ENCODE measurements at places on chromosomes 12 and 14.

DNA sequence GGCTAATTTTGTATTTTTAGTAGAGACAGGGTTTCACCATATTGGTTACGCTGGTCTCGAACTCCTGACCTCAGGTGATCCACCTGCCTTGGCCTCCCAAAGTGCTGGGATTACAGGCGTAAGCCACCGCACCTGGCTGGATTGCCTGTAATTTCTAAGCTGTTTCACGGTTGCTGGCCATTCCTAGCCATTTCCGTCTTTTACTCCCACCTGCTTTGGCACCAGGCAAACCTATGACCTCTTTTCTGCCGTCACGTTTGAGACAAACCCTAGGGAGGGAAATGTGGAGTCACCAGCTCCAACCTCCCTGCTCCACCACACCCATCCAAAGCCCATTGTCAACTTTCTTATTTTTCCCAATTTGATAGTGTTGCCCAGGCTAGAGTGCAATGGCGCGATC, 1.2 kb downstream of the GPR132 start:
- DNase-seq = no peak

DNA sequence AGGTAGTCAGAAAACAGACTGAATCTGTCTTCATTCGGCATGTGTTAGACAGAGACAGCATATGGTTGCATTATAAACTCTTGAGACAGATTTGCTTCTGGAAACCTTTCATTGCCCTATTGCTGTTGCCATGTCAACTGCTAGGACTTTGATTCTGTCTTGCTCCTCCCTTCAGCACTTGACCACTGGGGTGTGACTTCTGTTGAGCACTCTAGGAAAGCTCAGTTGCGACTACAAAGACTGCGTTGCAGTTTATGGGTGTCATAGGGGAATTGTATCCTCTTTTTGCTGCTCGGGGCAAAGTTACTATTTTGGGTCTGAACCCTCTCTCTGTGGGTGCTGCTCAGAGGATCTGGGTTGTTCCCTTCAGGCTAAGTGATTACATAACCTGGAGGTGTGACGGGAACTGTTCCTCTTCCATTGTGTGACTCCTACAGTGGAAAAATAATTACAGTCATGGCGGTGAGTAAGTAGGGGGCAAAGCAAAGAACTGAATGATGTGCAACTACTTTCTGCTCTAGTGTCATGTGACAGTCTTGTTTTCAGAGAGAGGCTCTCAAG, 44.3 kb upstream of the TRIM9 start:
- DNase-seq = no peak

GRCh38 chr14:79179985-79180384, 1009.8 kb downstream of the NRXN3 start:
- no peak for DNase-seq

- no peak for DNase-seq
Observed at GRCh38 chr12:118189741-118190191, 53.8 kb downstream of the PEBP1 start.

- no peak for DNase-seq
Observed at GRCh38 chr12:80219345-80219744, 120.0 kb downstream of the OTOGL start.

- DNase-seq = no peak
Observed at GRCh38 chr12:2058837-2059236, 6.0 kb downstream of the CACNA1C start.

DNA sequence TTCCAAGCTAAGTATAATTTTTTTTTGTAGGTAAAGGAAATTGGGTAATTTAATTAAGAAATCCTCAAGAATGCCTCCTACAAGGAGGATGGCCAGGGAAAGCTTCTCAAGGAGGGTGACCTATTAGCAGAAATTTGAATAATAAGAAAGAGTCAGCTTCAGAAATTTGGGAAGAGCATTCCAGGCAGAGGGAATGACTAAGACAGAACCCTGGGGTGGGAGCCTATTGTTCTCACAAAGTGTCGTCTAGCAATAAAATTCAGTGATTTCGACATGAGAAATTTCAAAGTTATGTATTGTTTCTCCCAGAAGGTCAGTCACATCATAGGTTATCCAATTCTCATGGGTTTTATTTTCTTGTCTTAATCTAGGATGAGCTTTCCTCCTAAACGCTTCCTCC, 1168.4 kb downstream of the AACS start:
- no peak for DNase-seq

GRCh38 chr14:85731186-85731585, 201.2 kb downstream of the FLRT2 start:
- no peak for DNase-seq

GRCh38 chr12:85277900-85278597, 2.0 kb upstream of the ALX1 start:
- DNase-seq = no peak

GRCh38 chr14:33774723-33775470, 176.0 kb downstream of the EGLN3 start:
- no peak for DNase-seq

DNA sequence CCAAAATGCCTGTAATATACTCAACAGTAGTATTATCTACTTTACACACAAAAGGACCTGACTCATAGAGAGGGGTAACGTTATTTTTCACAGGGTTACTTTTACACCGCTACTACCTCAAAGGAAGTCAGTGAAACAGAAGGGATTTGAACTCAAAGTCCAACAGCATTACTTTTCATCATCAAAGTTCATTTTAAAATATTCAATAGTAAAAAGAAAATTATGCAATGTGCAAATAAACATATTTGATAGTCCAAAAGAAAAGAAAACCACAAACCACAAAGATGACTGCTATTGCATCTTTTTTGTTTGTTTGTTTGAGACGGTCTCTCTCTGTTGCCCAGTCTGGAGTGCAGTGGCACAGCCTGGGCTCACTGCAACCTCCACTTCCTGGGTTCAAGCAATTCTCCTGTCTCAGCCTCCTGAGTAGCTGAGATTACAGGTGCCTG, 15.5 kb downstream of the KIF21A start:
- no peak for DNase-seq

DNA sequence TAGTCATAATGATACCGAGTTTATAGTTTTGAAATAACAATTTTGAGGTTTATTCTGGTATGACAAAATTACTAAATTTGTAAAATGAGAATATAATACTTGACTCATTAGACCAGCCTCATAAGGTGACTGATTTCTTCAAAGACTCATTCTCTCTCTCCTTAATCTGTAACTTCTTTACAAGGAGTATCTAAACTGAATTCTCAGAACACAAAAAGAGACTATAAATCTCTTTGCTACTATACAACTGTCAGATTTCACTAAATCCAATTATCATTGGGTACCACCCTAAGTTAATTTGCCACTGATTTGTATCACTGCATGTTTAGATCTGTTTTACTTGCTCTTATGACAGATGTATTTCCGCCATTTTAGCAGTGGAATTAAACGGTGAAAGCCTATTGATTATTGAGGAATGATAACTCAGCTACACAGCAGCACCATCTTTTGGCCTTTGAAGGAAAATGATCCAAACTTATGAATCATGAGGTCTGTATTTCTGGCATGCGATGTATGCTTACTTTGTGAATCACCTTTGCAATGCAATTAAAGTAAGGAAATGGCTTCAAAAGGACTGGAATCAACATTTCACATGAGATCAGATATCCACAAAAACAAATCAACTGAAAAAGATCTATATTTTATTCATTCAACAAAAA, 161.2 kb downstream of the RERGL start:
- DNase-seq = no peak

DNA sequence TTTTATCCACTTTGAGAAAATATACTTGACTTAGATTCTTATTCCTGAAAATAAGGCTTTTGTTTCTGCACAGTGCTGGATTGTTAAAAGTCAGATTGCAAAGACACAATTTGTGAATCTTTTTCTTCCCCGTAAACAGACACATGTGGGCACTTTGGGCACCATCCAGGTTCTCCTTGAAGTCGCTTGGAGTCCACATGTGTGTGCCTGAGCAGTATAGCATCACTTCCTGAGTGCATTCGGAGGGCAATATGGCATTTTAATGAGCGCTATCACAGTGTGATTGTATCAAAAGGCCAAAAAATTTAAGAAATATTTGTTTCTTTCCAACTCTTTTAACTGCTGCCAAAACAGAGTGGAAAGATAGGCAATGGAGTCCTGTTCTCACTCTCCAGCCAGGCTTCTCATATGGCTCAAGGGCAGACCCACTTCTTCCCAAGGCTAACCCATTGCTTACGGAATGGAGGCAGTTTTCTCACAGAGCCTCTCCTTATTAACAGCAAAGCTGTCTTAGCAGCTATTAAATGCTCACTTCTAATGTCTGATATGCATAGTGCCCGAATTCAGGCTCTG, 397.1 kb downstream of the EGLN3 start:
- no peak for DNase-seq

DNA sequence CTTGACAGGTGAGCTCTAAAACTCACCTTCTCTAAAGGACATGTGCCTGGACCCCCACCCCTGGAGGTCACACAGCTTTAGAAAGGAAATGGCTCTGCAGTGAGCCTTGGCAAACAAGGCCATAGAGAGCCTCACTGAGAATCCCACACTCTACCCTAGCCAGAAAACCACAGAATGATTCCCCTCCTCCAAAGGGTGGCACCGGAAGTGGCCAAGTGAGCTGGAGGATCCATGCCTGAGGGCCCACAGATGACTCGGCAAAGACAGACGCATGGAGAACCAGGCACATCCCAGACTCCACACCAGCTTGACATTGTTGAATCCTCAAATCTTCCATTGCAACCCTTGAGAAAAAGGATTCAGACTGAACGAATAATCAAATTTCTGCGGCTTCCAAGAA, 54.2 kb upstream of the PTHLH start:
- DNase-seq = no peak

DNA sequence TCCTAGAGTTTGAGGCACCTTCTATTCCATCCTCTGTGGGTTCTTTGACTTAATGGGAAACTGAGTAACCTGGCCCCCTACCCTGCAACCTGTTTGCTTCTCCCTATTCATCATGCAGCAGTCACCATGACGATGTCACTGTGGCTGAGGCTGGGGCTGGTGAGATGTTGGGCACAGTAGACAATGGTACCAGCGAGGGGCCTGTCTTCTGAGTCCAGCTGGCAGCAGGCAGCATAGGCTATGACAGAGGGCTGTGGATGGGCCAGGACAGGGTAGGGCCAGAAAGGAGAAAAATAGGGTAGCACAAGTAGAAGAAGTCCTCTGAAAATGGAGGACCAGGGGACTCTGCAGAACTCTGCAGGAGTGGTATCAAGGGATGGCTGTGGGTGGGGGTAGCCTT, 2.0 kb downstream of the CIROP start:
- DNase-seq = no peak

- DNase-seq = no peak
Observed at GRCh38 chr14:77708749-77709148, 846 bp downstream of the SLIRP start.

DNA sequence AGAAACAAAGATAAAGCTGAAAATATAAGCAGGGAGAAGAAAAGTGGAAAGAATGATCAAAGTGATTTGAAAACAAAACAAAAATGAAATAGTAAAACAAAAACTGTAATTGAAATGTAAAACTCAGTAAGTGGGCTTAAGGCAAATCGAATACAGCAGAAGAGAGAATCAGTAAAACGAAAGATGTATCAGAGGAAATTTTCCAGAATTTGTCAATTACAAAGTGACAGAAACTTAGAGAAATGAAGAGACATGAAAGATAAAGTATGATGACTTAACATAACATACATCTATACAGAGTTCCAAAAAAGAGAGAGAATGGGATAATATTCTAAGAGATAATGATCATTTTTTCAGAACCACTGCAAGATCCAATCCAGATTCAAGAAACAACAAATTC, 10.5 kb downstream of the ZFC3H1 start:
- DNase-seq = no peak

GRCh38 chr14:102882226-102882906, 40.1 kb upstream of the AMN start:
- no peak for DNase-seq

- no peak for DNase-seq
Observed at GRCh38 chr12:49692851-49693250, 14.4 kb downstream of the FMNL3 start.

- DNase-seq = no peak
Observed at GRCh38 chr14:75827331-75827730, 154.5 kb downstream of the TGFB3 start.

- no peak for DNase-seq
Observed at GRCh38 chr14:89440986-89441909, 24.2 kb upstream of the FOXN3 start.

GRCh38 chr12:118334241-118334640, 38.5 kb downstream of the TAOK3 start:
- DNase-seq = no peak

DNA sequence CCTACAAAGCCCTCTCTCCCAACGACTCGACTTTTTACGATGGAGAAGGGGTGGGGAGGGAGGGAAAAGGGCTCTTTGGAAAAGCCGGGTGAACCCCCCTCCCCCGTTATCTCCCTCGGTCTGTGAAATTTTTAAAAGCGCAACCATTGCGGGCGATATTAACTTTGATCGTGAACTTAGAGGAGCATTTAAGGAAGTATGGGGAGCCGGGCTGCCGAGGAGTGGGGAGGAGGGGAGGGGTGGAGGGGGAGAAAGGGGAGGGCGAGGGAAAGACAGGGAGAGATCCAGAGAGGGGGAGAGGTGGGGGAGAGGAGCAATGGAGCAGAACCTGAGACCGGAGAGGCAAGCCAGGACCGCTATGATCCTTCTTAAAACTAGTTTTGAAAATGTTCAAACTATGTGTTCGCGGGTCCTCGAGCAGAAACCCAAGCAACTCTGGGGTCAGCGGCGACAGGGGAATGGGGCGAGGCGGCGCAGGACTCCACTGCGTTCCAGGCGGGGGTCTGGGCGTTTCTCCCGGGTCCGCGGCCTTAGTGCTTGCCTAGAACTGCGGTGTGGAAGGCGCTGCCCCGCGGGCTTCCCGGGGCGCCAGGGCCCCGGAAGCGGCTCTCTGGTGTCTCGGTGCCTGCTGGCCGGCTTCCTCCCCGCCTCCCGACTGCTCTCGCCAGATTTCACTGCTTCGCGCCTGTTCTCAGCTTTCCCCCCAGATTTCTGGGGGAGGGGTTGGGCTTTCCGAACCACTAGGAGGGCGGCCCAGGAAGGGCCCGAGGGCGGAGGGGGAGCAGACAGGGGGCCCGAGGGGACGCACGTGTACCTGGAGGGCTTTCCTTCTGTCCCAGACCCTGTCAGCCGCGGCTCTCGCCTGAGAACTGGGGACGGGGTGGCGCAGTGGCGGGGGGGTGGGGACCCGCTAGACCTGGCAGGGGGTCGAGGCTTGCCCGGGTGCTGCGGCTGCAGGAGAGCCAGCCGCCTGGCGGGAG, at the start of gene HOTAIR:
Gene HOTAIR, minus strand, starts transcription at position 871 of the 980 bp plus-strand sequence.
- no peak for DNase-seq

- no peak for DNase-seq
Observed at GRCh38 chr12:118741194-118741593, 240.1 kb upstream of the SRRM4 start.

- DNase-seq = no peak
Observed at GRCh38 chr14:74863274-74863673, 12.7 kb downstream of the PROX2 start.

GRCh38 chr12:44827832-44828438, 48.2 kb downstream of the NELL2 start:
- DNase-seq = no peak

DNA sequence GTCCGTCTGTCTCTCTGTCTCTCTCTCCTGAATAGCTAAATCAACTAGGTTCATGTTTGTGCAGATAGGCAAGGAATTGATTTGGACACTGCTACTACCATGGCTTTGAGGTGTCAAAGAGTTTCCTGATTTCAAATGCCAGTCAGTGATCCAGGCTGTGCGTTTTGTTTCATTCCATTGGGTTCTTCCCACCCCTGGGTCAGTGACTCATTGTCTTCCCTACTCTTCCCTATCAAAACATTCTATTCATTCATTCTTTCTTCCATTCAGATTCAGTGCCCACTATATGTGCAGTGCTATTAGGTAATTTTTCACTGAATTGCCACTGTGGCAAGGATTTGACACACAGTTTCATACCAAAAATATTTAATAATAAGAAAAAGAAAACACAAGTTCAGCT, 50.4 kb downstream of the RPH3A start:
- no peak for DNase-seq
